Renal cortex interstitium (tissue), 15 donors: ENCODE measurements at places on chromosomes 4 and X. TPM values are rescaled to one million over a fixed set of nuclear protein-coding genes. Genes with fewer than 3 reads are reported as not detected.
A peak's percentile ranks its signal among the peaks of the same experiment; 100 is the strongest.

The ZC4H2 gene
- polyA plus RNA-seq: 23.1 TPM

DNA sequence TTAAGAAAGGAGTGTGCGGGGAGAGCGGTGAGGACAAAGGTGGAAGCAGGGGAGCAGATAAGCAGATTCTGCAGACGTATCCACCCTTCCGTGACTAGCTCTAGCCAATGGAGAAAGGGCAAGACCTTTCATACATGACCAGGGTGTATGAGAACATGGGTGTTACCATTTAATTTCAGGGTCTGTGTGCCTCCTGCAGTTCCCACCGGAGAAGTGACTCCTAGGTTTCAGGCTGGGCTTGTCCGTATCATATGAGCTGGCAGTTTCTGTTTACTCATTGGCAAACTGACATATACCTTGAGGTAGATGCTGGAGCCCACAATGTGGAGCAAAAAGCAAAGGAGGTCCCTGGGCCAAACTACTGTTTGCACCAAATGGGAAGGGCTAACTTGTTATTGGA, 6.8 kb downstream of the RBM47 start:
- no peak for DNase-seq

The RP2 gene
- 15.0 TPM for polyA plus RNA-seq

GRCh38 chrX:17638731-17639130, 98.6 kb upstream of the SCML1 start:
- DNase-seq: no peak

The BGN gene
- 162 TPM for polyA plus RNA-seq

The STS gene
- polyA plus RNA-seq: 6.3 TPM

The APLN gene
- polyA plus RNA-seq: 5.3 TPM

GRCh38 chr4:23837371-23837770, 52.5 kb downstream of the PPARGC1A start:
- DNase-seq: no peak

DNA sequence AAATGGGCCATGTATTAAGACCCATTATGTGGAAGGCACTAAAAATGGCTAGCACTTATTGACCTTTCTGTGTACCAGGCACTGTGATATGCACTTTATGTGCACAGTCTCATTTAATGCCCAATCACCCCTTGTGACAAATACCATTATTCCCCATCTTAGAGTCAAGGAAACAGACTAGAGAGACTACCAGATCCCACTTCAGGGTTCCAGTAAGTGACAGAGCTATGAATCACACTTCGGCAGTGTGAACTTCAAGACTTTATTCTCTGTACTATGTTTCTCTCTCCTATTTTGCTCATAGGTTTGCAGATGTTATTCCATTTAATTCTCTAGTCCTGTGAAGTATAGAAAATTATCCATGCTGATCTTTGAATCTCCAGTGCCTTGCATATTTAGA, 107.0 kb downstream of the NFKB1 start:
- DNase-seq: no peak

The HSD17B13 gene
- polyA plus RNA-seq: 0.35 TPM

DNA sequence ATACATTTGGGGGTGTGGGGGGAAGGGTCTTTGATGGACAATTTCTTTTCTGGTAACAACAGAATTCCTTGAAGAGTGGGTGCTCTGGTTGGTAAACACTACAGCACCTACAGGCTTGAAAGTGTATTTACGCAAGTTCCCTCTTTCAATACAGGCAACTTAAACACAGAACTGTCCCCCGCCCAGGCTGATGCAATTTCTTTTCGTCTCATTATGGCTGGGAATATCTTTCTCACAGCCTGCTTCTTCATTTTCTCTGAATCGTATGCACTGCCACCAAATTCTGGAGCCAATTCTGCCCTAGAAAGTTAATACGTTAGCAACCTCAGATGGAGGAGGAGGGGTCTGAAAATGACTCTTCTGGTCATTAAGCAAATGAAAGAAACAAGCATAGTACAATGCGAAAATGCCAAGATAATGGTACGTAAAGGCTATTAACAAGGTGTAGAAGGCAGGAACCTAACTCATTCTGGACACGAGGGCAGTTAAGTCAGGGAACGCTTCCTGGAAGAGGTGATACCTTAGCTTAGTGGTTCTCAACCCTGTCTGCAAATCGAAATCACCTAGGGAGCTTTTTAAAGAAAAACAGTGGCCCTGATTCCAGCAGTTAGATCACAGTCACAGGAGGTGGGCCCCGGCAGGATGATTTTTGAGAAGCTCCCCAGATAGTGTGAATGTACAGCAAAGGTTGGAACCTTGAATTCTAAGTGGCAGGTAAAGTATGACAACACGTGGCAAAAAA, 1.0 kb downstream of the AGA start:
- DNase-seq: no peak

DNA sequence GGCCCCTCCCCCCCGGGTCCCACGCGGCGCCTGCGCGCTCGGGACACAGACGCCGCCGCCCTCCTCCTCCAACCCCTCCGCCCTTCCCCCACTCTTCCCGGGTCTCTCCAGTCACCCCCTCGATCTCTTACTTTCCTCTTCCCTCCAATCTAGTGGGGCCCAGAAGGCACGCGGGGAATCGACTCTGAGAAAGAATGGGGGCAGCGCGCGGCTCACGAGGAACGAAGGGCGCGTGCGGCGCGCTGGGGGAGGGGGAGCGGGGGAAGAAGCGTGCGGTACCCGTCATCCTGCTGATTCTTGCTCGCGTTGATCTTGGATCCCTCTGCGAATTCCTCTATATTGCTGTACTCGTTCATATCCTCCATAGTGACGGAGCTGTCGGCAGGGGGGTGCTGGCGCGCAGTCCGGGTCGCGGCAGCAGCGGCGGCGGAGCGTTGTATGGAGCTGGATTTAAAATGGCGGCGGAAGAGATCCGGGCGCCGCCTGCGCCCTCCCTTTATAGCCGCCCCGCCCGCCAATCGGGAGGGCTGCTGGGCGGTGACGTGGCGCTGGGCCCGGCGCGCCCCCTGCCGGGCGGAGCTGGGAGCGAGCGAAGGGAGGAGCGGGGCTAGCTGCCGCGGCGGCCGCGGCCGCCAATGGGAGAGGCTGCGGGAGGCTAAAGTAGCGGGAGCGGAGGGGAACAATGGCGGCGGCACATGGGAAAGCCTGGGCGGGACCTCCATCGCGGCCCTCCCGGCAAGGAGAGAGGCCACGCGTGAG, 1.1 kb downstream of the HNRNPDL start:
- DNase-seq: peak; percentile 81

DNA sequence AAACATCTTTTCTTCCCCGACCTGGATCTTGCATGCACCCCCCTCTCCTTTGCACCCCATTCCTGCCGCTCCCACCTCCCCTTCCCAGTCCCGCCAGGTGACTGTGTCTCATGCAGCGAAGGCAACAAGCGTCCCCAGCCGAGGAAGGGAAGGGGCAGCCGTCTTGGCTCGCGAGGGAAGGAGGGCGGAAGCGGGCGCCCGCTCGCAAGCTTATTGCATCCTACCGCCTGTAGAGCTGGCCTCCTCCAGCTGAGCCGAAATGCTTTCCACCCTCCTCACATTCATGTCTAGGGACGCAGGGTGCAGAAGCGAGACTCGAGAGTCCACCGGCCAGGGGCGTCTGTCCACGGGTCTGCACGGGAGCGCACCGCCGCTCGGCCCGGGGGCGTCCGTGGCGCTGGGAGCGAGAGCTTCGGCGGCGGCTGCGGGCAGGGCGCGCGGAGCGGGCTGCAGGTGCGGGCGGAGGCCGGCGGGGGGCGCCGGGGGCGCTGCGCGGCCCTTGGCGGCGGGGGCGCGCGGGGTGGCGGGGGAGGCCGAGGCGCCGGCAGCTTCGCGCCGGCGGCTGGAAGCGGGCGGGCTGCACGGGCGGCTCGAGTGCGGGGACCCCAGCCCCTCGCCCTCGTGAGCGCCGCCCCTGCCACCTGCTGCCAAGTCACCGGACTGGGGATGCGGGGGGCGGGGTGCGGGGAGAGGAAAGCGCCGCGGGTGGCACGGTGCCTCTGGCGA, at the start of gene KCNIP4:
Gene KCNIP4 (minus strand): TSS at position 426 of the 726 bp plus-strand sequence.
- peak; percentile 31 for DNase-seq

- no peak for DNase-seq
Observed at GRCh38 chrX:57595381-57595811, 3.6 kb downstream of the ZXDB start.

The XK gene
- polyA plus RNA-seq: 1.0 TPM

The TNMD gene
- 3.5 TPM for polyA plus RNA-seq

GRCh38 chr4:152464030-152464823, 71.7 kb downstream of the FBXW7 start:
- no peak for DNase-seq

DNA sequence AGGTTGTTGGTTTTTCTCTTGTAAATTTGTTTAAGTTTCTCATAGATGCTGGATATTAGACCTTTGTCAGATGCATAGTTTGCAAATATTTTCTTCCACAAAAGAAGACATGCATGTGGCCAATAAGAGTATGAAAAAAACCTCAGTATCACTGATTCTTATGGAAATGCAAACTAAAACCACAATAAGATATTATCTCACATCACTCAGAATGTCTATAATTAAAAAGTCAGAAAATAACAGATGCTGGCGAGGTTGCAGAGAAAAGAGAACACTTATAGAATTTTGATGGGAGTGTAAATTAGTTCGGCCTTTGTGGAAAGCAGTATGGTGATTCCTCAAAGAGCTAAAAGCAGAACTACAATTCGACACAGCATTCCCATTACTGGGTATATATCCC, 1355.6 kb downstream of the FAM133A start:
- DNase-seq: no peak
